T-helper 2 cell treated with Interferon-gamma antibody and Interleukin-4, amounts not matched to agents 5 μg/mL and 100 μg/mL, for 36 hours (primary cell): ENCODE measurements at places on chromosomes 6 and 20.
A peak's percentile ranks its signal among the peaks of the same experiment; 100 is the strongest.

DNA sequence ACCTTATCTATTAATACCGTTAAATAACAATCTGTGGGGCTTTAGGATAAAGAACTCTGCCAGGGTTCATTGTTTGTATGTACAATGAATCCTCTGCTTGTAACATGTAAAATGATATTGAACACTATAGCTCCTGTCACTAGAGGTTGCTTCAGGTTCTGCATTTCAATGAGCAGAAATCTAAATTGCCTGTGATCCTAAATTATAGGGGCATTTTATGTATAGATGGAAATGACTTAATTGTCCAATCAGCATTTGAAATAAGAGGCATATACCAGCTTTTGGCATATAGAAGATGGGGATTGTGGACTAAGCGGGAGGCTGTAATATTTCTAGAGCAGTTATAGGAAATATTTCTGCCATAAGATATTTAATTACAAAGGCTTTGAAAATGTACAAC is 2.0 kb downstream of the NCOA3 start:
- no peak for DNase-seq

DNA sequence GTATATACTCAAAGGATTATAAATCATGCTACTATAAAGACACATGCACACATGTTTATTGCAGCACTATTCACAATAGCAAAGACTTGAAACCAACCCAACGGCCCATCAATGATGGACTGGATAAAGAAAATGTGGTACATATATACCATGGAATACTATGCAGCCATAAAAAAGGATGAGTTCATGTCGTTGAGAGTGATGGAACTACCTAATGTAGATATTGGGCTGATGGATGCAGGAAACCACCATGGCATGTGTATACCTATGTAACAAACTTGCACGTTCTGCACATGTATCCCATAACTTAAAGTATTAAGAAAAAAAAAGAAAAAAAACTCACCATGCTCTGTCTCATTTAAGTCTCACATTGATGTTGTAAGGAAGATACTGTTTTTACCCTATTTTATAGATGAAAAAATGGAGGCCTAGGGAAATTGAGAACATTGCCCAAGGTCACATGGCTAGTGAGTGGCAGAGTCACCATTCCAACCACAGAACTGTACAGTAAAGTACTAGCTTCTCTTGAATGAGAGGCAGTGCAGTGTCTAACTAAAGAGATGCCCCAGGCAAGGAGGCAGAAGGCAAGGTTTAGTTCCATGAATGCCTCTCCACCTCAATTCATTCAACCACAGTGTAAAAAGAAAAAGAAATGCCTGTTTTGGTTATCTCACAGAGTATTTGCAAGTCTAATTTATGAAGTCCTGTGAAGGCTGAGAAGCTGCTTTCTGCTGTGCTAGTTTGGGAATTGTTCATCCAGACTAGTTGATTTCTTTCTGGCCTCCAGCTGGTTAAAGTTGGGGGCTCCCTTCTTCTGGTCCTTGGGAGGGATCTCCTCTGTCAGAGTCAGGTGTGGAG is 68.2 kb downstream of the FIG4 start:
- no peak for DNase-seq

- no peak for DNase-seq
Observed at GRCh38 chr20:58901488-58902402, 49.2 kb downstream of the GNAS start.

DNA sequence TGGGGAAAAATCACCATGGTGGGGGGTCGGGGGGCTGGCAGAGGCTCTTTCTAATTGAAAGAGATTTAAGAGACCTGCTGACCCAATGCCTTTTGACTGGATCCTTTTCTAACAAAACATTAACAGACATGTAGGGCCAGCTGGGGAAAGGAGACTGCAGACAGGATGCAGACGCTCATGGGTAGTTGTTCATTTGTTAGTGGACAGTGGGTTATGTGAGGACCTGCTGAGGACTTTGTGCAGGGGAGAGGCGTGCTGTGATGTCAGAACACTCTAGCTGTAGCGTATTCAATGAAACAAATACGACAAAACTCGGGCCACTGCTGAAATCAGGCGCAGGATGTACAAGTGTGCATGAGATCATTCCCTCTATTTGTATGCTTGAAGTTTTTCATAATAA is 1.2 kb downstream of the IP6K3 start:
- DNase-seq: no peak

DNA sequence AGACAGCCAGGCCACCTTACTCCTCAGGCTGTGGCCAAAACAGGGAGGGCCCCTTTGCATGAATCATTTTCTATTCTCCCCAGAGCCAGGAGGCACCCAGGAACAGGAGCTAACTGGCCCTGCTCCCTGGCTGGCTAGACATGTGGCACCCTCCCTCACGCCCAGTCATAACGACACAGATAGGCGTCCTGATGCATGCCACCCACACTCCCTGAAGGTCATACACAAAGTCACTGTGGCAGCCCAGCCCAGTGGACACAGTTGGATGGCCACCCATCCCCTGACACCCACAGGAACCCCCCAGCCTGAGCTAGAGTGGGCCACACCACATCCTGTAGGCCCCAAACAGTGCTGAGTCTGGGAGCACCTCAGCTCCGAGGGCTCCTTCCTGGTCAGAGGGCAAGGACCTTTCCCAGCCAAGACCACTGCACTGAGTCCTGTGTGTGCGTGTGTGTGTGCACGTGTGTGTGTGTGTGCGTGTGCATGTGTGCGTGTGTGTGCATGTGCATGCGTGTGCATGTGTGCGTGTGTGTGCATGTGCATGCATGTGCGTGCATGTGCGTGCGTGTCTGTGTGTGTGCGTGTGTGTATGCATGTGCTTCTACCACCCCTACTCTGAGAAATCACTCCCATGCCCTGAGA is 21.6 kb downstream of the TFEB start:
- peak; percentile 33 for DNase-seq

DNA sequence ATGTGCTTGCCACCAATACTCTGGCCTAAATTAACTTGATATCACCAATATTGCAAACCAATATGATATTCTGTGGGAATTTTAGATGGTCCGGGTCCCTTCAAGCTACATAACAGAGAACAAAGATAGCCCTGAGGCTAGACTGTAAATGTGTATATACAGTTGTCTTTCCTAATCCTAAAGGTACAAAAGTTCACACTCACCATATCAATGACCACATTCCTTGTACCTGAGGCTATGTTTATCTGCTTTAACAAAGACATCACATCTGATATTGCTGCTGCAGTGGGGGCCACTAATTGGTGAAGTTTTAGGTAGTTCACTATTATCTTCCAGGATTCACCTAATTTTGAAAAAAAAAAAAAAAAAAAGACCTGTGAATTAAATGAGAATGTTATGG is 38.6 kb upstream of the VGLL2 start:
- DNase-seq: no peak

GRCh38 chr20:12207875-12208274 is 290.2 kb downstream of the BTBD3 start:
- DNase-seq: no peak

DNA sequence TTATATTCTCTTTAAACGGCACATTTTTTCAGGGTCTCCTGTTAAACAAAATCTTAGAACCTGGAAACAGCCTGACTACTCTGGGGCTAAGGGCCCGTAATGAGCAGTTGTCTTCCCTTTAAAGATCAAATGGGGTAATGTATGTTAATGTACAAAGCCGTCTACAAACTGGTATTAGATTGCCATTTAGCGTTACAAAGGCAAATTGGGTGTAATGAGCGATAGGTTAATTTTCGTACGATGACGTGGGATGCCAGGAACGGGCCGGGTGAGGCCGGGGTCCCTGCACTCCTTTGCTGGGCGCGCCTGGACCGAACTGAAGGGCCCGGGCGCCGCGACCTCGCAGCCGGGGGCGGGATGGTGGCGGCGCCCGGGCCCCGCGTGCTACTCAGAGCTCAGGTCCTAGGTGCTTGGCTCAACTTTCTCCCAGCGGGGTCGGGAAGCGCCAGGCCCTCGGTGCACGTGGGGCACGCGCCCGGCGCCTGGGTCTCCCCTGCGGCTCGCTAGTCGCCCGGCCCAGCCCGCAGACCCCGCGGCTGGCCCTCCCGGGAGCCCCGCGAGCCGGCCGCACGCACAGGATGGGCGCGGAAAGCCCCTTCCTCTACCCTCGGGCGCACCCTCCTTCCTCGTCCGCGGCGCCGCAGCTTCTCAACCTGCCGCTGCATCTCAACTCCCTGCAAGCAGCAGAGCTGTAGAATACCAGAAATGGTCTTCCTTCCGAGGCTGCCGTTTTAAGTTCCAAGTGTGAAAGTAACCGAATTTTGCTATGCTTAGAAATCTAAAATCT is 5.9 kb downstream of the NKX2-4 start:
- DNase-seq: no peak

DNA sequence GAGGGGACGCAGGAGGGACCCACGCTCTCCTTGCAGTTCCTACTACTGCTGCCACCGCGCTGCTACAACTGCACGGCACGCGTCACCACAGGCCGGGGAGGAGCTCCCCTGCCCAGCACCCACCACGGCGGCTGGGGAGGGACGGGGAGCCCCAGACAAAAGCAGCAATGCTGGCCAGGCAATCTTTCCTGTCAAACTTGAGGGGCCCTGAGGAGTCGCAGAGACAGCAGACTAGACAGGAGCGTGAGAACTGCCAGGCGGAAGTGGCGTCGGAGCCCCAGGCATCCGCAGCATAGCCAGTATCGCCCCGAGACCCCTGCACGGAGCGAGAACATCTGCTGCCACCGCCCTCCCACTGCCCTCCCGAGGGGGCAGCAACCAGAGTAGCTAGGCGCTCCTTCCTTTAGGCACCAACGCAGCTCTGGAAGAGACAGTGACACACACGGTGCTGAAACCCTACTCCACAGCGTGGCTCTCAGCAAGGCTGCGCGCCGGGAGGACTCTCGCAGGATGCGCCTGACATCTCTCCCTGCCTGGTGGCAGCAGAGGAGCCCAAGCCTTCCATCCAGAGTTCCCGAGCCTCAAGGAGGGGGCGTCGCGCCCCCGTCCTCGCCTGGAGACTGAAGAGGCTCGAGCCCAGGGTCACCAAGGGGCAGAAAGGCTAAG is 2.2 kb downstream of the TAF4 start:
- no peak for DNase-seq
